NCI-H2171 treated with DMSO at 0.1 percent for 48 hours (cell line): ENCODE measurements at places on chromosomes 2 and 18.
A peak's percentile ranks its signal among the peaks of the same experiment; 100 is the strongest.

DNA sequence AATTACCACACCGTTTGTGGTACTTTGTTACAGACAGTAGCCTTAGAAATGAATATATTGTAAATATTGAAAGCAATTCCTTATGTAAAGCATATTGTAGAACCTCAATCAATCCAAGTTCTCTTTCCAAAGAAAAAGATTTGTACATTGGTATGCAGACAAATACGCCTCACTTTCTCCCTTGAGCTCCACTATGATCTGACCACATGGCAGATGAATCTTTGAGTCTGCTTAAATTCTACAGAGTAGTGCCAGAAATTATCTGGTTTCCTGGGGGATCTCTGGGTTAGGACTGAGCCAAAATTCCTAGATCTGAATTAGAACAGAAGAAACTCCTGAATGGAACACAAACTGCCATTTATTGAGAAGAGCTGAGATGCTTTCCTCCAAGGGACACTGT lies 99.0 kb downstream of the CPO start:
- no peak for DNase-seq

DNA sequence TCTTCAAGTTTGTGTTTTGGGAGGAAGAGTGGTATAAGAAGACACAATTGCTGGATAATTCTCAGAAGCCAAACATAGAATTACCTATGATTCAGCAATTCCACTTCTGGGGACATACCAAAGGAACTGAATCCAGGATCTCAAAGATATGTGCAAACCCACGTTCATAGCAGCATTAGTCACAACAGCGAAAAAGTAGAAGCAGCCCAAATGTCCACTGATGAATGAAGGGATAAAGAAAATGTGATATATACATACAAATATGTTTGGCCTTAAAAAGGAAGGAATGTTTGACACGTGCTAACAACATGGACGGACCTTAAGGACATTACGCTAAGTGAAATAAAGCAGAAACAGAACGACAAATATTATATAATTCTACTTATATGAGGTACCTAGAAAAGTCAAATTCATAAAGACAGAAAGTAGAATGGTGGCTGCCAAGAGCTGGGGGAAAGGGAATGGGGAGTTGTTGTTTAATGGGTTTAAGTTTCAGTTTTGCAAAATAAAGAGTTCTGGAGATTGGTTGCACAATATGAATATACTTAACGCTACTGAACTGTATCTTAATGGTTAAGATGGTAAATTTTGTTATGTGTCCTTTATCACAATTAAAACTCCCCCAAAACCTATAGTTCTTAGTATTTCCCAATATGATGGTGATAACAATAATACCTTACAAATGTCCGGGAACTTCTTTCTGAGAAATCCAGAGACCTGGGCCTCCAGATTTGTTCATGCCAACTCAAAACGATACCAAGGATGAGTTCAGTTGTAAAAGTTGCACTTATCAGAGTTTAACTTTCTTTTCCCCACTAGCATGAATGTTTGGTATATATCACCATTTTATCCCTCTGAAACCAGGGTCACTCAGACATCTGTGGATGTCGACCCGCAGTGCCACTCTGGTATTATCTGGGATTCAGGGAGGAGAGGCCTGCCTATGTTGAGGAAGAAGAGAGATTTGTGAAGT lies 33.7 kb upstream of the WIPF1 start:
- no peak for DNase-seq

DNA sequence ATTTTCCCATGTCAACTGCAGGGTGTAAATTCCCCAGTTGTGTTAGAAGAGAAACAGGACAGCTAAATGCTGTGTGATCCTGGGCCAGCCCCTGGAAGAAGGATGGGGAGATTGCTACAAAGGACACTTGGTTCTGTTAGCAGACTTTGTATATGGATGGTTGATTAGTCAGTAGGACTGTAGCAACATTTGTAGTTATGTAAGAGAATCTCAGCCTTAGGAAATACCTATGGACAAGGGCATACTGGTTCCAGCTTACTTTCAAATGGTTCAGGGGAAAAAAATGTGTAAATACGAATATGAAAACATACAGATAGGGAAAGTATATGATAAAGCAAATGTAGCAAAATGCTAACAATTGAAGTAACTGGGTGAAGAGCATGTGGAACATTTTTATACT lies 47.6 kb downstream of the GNAL start:
- DNase-seq, result no peak

DNA sequence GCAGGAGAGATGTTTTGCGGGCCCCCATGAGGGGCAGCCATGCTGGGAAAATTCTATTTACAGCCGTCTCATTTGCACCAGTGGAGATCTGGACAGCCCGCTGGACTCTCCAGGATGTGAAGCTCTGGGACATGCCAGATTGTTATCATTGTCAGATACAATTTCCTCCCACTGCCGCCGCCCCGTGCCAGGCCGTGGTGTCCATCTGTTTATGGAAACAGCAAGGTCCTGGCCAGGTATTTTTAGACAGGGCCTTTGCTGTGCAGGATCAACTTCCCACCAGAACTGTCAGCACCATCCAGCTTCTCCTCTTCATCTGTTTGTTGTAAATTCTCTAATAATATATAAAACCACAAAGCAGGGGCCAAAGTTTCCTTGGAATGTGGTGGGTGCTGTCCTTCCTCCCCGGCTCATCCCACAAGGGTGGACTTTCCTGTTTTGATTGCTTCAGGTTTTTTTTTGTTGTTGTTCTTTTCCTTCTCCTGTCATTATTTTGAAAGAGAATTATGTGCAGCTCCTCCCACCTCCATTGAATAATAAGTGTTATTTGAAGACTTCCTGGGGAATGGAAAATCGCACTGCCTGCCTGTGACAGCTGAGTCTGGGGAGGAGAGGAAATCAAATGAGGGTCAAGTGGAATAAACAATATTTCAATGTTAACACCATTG lies 398.1 kb downstream of the TNS1 start:
- no peak for DNase-seq

- DNase-seq, result no peak
Observed at GRCh38 chr2:132383956-132384355, 32.6 kb upstream of the GPR39 start.

GRCh38 chr18:75799449-75800330 lies 372.2 kb upstream of the SMIM21 start:
- DNase-seq, result no peak

- no peak for DNase-seq
Observed at GRCh38 chr2:233006648-233007047, 6.4 kb downstream of the NGEF start.

DNA sequence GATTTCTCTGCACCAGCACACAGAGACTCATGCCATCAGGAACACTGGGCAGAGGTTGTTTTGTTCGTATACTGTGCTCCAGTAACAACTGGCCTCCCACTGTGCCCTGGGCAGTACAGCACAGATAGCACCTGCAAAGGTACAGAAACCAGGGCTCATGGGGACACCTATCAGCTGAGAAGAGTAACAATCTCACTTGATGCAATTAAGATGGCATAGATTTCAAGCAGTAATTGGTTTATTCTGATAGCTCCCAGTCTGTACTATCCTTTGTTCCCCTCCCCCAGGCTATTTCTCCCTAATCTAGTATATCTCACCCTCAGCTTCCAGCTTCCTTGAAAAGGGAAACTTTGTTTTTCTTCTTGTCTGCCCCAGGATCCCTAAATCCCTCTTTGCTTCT lies 343.9 kb upstream of the MMADHC start:
- DNase-seq, result peak; percentile 2

GRCh38 chr2:10493075-10493633 lies 45.0 kb upstream of the ODC1 start:
- DNase-seq, result no peak
